G401 (cell line): ENCODE measurements at places on chromosomes 7 and 10. TPM values are rescaled to one million over a fixed set of nuclear protein-coding genes. Genes with fewer than 3 reads are reported as not detected.

- DNase-seq, result no peak
Observed at GRCh38 chr10:96431211-96431970, 72.6 kb upstream of the OPALIN start.

DNA sequence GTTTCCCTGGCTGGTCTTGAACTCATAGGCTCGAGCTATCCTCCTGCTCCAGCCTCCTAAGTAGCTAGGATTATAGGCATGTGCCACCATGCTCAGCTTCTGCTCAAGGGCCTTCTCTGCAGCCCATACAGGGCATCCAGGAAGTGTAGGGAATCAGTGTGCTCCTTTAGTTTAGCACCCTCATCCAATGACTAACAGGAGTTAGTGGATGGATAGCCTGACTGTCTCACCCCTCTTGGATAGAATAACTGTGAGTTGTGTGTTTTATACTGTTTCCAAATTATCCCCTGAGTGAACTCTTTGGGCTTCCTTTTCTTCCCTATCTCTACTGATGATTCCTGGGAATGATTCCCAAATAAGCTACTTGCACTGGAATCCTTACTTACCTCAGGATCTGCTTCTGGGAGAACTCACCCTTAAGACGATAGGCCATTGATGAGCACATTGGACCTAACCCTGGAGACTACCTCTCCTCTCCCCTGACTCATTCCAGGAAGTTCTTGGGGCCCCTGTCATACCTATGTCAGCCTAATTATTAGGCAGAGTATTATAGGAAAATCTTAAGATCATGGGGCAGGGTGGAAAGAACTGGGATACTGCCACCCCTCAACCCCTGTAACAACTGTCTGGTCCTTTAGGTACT, 18.5 kb downstream of the STRIP2 start:
- DNase-seq, result no peak

DNA sequence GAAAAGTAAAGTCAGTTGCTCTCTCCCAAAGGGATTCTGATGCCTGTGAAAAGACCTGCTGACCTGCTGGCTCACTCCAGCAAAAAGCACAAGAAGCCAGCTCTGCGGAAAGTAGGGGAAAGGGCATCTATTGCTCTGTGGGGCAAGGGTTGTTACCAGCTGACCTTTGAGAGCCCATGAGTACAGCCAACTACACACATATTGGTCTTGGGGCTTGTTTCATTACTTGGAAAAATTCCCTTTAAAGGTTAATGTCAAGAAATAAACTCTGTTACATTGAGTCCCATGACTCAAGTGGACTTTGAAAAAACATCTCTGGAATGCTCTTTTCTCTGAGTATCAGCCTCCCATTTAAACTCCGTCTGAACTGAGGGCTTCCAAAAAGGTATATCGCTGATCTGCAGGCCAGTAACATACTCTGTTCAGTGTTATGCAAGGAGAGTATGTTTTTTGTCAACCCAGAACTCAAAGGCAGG, 53.2 kb downstream of the PANK1 start:
- no peak for DNase-seq

CCDC172 gene
- total RNA-seq, result not detected in 2 replicates
